ENCODE measurements at places on chromosomes 1 and 21.

- no peak for DNase-seq
Observed at GRCh38 chr1:235986869-235987268, 78.0 kb downstream of the NID1 start.

DNA sequence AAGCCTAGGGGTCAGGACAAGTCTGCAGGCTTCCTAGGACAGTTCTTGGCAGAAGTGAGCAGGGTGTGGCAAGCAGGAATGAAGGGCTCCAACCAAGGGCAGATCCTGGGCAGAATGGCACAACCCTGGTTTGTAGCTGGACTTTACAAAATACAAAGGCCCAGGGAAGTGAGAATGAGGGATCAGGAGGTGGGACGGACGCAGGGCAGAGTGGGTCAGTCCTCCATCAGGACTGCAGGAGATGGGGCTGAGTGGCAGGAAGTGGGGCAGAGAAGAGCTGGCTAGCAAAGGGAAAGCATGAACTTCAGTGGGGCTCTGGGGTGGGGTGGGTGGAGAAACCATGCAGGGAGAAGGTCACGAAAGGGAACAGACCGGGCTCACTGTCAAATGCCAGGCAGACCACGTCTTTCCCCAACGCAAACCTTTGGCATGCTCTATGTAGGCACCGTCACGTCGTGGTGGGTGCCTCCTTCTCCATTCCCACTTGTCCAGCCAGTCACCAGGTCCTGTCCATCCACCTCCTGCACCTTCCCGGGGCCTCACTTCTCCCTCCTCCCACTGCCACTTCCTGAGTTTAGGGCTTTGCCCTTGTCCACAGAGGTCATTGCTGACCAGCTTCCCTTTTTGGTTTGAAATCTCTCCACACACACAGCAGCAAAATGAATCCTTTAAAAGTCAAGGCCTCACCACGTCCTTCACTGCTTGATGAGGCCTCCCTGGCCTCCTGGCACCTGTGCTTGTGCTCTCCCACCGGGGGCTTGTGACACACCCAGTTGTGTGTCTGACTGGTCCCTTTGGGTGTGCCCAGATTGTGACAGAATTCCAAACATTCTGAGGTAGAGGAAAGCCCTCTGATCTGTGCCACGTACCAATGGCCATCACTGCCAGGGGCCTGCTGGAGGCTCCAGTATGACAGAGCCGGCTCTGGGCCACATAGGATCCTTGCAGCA lies 8.7 kb upstream of the CLDN19 start:
- no peak for DNase-seq

GRCh38 chr1:201637282-201638079 lies 98.6 kb downstream of the NAV1 start:
- DNase-seq = no peak

DNA sequence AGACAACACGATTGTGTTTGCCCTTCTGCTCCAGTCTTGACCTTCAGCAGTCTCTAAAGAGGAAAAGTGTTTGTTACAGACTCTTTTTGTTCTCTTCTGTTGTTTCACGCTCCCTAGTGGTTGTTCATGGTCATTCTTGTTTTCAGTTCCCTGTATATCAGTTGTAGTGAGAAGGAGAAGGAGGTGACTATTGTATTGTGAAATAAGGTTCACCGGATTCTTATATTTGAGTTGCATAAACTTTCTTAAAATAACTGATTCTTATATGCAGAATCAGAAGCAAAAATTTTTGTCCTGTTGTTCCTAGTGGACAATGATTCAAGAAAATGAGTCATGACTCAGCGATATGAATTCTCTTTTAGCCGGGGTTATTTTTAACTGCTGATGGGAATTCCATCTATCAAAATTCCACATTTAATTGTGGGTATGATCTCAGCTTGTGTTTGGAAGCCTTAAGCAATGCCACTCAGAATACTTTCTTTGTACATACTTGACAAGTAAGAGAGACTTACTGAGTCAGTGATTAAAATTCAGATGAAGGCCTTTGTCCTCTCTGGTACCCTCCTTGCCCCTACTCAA lies 152.2 kb downstream of the CLEC20A start:
- DNase-seq = no peak

DNA sequence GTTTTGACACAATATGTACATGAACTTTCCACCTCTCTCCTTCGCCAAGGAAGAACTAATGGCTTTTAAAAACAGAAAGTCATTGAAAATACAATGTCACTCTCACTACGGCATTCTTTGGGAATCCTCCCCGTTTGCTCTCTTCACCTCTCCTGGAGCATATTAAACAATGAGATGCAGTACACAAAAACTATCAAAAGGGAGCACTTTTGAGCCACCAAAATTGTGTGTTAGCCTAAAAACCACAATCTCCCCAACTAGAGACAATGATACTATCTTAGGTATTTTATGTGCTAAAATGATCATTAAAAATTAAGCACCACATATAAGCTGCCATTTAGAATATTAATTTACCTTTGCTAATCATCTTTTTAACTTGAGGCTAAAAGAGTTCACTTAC lies 425.5 kb downstream of the KCTD3 start:
- peak; percentile 5 for DNase-seq

GRCh38 chr1:1430992-1431844 lies 4.3 kb upstream of the VWA1 start:
- DNase-seq = no peak

DNA sequence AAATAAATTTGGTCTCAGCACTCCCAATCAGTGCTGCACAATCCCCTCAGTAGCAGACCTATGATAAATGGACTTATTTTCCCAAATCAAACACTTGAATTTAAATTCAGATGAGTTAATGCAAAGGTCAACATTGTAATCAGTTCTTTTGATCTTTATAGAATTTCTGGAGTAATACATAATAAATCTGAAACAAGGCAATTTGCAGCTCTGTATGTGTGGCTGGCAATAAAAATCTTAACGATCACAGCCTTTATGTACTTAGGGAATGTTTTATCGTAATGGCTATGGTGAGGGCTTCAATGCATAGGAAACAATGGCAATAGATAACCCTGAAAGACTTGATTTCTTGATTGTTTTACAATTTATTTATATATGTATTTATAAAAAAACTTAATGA lies 91.4 kb downstream of the GPATCH2 start:
- no peak for DNase-seq
